ENCODE measurements at places on chromosomes 5 and 9.

GRCh38 chr5:1011226-1011631 is 2.6 kb downstream of the NKD2 start:
- DNase-seq: no peak

DNA sequence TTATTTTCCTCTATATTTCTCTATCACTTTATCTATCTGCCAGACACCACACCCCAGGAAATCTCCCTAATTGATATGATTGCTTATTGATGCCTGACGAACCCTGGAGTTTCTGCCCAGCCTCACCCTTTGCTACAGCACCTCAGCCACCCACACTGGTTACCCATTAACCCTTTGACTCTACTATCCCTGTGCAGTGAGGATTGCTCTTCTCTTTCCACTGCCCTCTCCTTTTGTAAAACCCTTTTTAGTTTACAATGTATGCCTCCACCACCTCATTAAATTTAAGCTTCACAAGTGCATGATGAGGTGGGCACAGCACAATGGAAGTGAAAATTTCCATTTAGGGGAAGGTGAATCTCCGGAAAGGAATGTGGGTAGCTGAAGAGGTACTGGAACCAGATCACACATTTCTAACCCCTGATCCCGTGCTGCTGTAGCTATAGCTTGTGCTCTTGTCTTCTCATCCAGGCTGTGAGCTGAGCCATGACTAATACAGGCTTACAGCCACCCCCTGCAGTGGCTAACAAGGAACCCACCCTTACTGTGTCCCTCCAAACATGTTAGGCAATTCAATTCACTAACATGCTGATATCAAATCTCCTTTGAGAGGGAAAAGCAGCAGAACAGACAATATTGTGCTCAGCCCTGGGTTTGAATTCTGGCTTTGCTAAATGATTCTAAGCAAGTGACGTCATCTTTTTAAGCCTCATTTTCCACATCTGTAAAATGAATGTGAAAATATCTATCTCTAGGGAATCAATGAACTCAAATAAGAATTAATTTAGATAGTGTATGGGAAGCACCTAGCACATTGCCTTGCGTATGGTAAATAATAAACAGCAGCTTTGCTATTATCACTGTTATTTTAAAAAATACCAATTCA is 186.9 kb upstream of the TRIM32 start:
- DNase-seq: peak; percentile 31

- no peak for DNase-seq
Observed at GRCh38 chr5:126052791-126053190, 370.4 kb upstream of the GRAMD2B start.

DNA sequence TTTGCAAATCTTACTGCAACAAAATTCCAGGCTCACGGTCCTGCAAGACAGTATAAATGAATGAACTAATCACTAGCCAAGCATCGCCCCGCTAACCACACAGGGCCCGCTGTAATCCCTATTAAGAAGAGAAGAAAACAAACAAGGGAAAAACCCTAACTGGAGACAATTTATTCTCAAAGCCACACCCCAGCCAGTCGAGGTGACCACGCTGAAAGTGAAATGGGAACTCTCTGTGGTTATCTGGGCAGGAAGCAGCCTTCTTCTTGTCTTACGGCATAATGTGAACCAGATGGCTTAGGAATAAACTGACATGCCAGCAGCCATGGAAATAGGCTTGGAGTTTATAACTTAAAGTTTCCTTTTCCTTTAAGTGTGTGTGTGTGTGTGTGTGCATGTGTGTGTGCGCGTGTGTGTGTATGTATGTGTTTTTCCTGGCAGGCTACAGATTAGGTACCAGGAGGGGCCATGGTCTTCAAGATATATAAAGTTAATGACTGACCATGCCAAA is 120.2 kb downstream of the SEMA6A start:
- peak; percentile 79 for DNase-seq

DNA sequence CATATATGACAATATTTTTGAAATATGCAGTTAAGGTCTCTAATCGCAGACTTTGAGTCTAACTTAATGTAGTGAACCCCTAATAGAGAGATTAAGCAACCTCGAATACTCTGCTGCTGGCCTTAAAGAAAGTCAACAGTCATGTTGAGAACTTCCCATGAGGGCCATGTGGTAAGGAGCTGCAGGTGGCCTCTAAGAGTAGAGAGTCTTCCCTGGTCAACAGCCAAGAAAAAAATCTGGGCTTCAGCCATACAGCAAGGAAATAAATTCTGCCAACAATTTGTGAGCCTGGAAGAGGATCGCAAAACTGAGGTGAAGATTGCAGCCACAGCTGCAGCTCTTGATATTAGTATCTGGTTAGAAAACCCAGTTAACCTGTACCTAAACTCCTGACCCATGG is 935.2 kb upstream of the TYRP1 start:
- no peak for DNase-seq

- no peak for DNase-seq
Observed at GRCh38 chr5:179762079-179762780, 29.6 kb downstream of the MAML1 start.

GRCh38 chr5:112492291-112492690 is 73.2 kb upstream of the EPB41L4A start:
- DNase-seq: peak; percentile 10

DNA sequence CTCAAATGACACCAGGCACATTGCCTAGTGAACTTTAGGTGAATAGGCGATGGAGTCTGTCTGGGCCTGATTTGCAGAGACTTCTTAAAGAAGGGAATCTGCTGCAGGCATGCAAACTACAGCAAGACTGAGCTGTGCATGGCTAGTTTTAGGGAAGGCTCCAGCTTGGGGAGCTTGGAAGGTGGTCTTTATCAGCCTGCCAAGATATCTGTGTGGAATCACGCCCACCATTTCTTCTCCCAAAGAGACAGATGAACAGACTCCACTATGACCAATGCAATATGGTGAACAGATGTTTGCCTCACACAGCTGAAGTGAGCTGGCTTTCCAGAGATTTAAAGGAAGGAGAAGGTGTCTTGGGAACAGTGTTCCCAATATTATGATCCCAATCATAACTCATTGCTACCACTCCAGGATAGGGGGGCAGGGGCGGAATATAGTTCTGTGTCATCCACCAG is 129.0 kb upstream of the HMHB1 start:
- no peak for DNase-seq

- no peak for DNase-seq
Observed at GRCh38 chr5:107533910-107534876, 136.5 kb downstream of the EFNA5 start.

DNA sequence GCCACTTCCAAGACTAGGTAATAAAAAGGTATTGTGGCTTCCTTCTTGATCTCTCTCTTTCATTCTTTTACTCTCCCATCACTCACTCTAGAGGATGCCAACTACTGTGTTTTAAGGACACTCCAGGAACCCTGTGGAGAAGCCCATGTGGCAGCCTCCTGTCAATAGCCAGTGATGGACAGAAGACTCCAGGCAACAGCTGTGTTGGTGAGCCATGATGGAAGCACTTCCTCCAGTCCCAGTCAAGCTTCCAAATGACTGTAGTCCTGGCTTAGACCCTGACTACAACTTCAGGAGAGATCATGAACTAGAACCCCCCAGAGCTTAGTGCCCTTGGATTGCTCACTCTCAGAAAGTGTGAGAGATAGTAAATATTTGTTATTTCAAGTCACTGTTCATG is 123.9 kb downstream of the PPP2R2B start:
- DNase-seq: no peak

GRCh38 chr5:154214371-154215106 is 24.0 kb downstream of the GALNT10 start:
- DNase-seq: no peak

- no peak for DNase-seq
Observed at GRCh38 chr5:156624686-156625085, 225.4 kb upstream of the PPP1R2B start.

- DNase-seq: peak; percentile 65
Observed at GRCh38 chr5:73853091-73853490, 227.1 kb downstream of the ARHGEF28 start.

GRCh38 chr9:98709968-98710965 is 1.5 kb upstream of the GABBR2 start:
- DNase-seq: no peak

GRCh38 chr9:134980516-134980915 is 62.8 kb upstream of the FCN1 start:
- no peak for DNase-seq

GRCh38 chr5:169893010-169893409 is 87.3 kb downstream of the INSYN2B start:
- no peak for DNase-seq

DNA sequence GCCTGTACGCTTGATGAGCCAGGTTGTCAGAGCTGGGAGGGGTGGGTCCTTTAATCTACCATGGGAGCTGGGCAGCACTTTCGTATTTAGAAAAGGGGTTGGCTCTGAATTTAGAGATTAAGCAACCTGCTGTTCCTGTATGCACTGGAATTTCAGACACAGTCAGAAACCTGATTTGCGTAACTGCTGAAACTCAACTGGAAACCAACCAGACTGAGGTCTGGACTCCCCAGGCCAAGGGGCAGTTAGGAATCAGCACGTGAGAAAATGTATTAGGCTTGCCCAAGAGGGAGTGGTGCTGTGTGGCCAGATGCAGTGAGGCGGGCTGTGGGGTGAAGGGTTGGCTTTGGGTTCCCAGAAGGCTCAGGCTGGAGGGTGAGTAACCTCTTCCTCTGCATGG is 235.0 kb downstream of the GOLPH3 start:
- no peak for DNase-seq

GRCh38 chr5:56671571-56671970 is 143.8 kb upstream of the MAP3K1 start:
- no peak for DNase-seq

DNA sequence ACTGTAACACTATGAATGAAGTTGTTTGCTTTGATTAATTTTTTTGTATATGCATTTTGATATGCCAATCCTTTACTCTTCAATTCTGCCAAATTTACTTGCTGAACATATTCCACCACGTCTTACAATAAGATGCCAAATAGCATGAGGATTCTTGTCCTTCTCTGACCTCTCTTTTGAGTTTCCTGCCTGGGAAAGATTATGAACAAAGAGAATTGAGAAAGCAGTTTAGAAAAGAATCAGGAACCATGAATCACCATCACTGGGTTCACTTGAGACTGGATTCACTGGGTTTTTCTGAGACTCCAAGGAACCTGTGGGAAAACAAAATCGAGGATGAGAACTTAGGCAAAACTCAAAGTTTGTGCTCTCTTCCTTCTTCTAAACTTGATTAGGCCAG is 256.5 kb downstream of the CETN3 start:
- DNase-seq: no peak

DNA sequence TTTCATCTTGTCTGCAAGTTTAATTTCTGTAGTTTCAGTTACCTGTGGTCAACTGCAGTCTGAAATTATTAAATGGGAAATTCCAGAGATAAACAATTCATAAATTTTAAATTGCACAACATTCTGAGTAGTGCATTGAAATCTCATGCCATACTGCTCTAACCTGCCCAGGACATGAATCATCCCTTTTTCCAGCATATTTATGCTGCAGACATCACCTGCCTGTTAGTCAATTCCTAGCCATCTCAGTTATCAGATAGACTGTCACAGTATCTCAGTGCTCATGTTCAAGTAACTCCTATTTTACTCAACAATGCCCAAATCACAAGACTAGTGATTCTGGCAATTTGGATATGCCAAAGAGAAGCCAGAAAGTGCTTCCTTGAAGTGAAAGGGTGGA is 223.0 kb upstream of the GRIA1 start:
- DNase-seq: no peak

DNA sequence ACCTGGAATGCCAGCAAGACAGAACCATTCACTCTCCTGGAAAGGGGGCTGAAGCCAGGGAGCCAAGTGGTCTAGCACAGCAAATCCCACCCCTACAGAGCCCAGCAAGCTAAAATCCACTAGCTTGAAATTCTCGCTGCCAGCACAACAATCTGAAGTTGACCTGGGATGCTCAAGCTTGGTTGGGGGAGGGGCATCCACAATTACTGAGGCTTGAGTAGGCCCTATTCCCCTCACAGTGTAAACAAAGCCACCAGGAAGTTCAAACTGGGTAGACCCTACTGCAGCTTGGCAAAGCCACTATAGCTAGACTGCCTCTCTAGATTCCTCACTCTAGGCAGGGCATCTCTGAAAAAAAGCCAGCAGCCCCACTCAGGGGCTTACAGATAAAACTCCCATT is 17.3 kb downstream of the RIGI start:
- no peak for DNase-seq

- DNase-seq: no peak
Observed at GRCh38 chr9:86772635-86772993, 174.7 kb downstream of the GAS1 start.

- no peak for DNase-seq
Observed at GRCh38 chr9:77843076-77843870, 188.3 kb downstream of the GNAQ start.

DNA sequence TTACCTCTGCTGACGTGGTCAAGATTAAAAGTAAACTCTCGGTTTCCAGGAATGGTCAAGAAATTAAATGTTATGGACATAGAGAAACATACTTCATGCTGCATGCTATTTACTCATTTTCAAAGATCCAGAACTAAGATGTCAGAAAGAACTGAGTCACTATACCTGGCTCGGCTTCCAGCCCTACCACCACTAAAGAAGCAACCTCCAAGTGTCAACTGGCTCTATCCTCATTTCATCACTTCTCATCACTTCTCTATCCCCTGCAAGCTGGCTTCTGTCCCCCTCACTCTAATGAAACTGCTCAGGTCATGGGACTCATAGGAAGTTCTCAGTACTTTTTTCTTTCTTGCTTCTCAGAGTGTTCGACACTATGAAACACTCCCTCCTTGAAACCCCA is 116.2 kb downstream of the CDK5RAP2 start:
- DNase-seq: no peak

- DNase-seq: no peak
Observed at GRCh38 chr5:35188031-35188457, 42.2 kb downstream of the PRLR start.

- no peak for DNase-seq
Observed at GRCh38 chr9:35658968-35659220, 802 bp downstream of the CCDC107 start.

- DNase-seq: no peak
Observed at GRCh38 chr9:133585481-133586351, 23.5 kb downstream of the FAM163B start.

DNA sequence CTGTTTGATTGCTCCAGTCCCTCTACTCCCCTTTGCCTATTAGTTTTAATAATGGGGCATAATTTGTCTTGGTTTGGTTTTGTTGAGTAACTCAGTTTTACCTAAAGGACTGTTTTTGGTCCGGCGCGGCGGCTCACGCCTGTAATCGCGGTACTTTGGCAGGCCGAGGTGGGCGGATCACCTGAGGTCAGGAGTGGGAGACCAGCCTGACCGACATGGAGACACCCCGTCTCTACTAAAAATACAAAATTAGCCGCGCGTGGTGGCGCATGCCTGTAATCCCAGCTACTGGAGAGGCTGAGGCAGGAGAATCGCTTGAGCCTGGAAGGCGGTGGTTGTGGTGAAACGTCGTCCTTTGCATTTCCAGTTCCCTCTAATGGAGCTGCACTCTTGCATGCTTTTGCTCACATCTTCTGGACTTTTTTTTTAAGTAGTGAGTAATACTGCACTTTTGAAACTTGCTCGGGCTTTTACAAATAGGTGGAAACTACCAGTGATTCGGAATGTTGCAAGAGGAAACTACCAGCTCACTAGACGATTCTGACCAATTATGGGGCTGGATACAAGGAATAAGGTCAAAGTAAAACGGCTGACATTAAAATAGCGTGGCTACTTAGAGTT is 721 bp upstream of the MAML1 start:
- peak; percentile 45 for DNase-seq

GRCh38 chr5:14351086-14351661 is 208.0 kb downstream of the TRIO start:
- no peak for DNase-seq

GRCh38 chr5:96076451-96076850 is 114.8 kb upstream of the ELL2 start:
- no peak for DNase-seq
